ENCODE measurements at places on chromosomes 5 and 9.

DNA sequence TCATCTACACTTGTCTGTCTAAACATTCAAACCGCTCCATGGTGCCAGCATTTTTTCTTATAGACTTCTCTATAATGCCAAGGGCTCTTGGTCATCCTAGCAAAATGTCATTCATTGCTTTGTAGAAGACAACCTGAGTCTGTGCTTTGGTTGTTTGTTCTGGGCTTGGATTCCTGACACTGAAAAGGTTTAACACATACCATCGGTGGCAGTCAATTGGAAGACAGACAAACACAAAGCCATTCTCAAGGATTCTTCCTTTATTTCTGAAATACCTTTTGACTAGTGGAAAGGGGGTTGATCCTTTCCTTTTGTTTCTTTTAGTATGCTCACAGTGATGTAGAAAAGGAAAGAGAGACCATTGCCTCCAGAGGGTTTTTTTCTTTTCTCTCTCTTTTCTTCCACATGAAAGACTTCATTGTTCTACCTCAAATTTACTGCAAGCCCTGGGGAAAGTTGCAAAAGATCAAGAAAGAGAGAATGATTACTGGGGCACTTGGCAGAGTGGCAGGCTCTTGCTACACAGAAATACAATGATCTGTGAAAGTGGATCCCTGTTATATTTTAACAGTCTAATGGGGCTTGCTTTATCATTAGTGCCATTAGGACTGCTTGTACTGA is 66.4 kb upstream of the TMC1 start:
- no peak for DNase-seq

GRCh38 chr5:11609570-11610303 is 294.5 kb downstream of the CTNND2 start:
- no peak for DNase-seq

- DNase-seq, result no peak
Observed at GRCh38 chr5:36613241-36613640, 6.8 kb downstream of the SLC1A3 start.

GRCh38 chr9:110842169-110842568 is 173.6 kb downstream of the MUSK start:
- no peak for DNase-seq

GRCh38 chr9:9574080-9574479 is 1038.7 kb downstream of the PTPRD start:
- DNase-seq, result no peak

GRCh38 chr5:83368835-83369234 is 102.7 kb upstream of the VCAN start:
- DNase-seq, result no peak

DNA sequence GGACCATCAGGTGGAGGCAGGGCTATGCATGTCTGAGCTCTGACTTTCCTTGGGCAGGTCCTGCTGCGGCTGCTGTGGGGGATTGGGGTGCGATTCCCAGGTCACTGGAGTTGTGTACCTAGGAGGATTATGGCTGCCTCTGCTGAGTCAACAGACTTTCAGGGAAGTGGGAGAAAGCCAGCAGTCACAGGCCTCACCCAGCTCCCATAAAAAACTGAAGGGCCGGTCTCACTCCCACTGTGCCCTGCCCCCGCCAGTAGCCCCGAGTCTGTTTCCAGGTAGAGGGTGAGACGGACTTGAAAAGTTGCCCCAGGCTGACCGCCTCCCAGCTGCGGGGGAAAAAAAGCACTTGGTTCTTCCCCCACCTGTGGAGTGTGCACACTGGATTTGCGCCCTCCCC is 76.7 kb downstream of the FAM170A start:
- no peak for DNase-seq

DNA sequence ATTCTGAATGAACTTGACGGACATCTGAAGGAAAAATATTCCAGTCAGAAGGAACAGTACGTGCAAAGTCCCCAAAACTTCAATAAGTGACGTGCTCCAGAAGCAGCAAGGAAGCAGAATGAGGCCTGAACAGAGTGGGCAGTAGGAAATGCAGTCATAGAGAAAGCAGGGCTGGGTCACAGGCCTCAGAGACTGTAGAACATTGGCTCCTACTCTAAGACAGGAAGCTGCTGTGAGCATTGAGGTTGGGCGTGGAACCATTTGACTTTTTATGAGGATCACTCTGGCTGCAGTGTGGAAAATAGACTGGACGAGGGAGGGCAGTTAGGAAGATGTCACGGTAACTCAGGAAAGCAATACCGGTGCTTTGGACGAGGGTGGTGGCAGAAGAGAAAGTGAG is 64.0 kb downstream of the DOCK8 start:
- peak; percentile 55 for DNase-seq

DNA sequence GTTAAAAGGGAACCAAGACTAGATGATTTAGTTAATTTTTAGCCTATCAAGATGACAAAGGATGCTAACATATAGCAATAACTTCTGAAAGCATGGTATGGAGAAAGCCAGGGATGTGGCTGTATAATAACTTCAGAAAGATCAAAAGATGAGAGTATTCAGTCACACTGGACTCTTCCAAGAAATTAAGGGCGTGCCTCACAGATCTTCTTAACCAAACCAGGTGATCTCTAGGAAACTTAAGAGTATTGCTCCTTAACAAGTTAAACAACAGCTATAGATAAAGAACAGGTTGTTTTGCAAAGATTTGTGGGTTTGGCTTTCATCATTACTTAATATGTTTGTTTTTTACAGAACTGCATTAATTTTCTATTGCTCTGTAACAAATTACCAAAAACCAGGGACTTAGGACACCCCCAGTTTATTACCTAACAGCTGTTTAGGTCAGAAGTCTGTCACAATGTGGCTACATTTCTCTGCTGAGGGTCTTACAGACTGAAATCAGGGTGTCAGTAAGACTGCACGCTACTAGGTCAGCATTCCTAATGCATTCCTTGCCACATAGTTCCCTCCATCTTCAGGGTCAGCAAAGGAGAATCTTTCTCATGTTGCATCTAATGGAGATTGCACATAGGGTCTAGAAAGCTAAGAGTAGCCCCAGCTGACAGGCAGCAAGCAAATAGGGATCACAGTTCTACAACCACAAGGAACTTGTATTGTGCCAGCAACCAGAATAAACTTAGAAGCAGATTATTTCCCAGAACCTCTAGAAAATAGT is 113.8 kb downstream of the WDR70 start:
- DNase-seq, result peak; percentile 10

GRCh38 chr5:90696153-90696552 is 137.6 kb downstream of the ADGRV1 start:
- DNase-seq, result no peak

GRCh38 chr5:15959370-15960164 is 220.0 kb downstream of the MARCHF11 start:
- DNase-seq, result no peak

GRCh38 chr5:177453852-177454396 is 7.3 kb downstream of the PRR7 start:
- DNase-seq, result no peak

GRCh38 chr5:89595056-89595455 is 712.1 kb upstream of the MEF2C start:
- DNase-seq, result no peak

- no peak for DNase-seq
Observed at GRCh38 chr9:107566611-107567061, 77.1 kb upstream of the KLF4 start.

GRCh38 chr5:142845402-142845921 is 75.3 kb downstream of the ARHGAP26 start:
- peak; percentile 9 for DNase-seq

GRCh38 chr9:88748566-88749261 is 213.7 kb downstream of the NXNL2 start:
- no peak for DNase-seq

GRCh38 chr5:92505145-92505544 is 1075.9 kb downstream of the NR2F1-AS1 start:
- DNase-seq, result no peak

DNA sequence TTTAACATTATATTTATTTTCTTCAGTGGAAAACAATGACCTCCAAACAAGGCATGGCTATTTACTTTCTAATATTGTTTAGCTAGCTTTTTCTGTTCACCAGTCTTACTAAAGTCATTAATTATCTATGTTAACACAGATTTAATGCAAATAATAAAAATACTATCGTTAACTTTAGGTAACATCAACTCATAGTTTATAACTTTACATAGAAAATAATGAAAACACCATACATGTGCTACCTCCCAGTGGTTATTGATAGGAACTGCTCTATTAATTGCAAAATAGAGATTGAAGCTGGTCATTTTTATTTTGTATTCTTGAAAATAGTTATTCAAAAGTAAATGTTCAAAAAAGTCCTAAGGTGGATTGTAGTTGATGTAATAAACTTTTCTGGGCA is 78.3 kb upstream of the HCN1 start:
- DNase-seq, result no peak

- DNase-seq, result no peak
Observed at GRCh38 chr5:51810592-51810991, 427.3 kb downstream of the ISL1 start.

- DNase-seq, result no peak
Observed at GRCh38 chr5:133679534-133679933, 67.2 kb upstream of the FSTL4 start.

- no peak for DNase-seq
Observed at GRCh38 chr5:19605846-19606407, 382.1 kb downstream of the CDH18 start.

DNA sequence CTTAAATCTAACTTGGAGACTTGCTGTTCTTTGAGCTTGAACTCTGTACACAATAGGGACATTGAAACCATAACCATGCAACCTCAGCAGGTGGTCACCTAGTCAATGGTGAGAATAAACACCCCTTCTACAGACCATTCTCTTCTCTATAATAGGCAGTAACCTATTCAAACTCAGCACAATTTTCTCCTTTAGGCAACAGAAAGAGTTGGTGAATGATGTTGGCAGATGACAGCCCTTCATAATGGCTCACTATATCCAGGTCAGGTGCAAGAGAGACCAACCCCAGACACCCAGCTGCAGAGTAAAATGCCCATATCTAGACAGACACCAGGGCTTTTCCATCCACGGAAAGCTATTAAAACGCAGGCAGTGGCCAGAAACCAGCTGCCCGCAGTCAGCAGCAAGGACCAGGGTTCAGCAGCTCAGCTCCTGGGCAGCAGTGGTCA is 106.7 kb downstream of the SERINC5 start:
- no peak for DNase-seq

DNA sequence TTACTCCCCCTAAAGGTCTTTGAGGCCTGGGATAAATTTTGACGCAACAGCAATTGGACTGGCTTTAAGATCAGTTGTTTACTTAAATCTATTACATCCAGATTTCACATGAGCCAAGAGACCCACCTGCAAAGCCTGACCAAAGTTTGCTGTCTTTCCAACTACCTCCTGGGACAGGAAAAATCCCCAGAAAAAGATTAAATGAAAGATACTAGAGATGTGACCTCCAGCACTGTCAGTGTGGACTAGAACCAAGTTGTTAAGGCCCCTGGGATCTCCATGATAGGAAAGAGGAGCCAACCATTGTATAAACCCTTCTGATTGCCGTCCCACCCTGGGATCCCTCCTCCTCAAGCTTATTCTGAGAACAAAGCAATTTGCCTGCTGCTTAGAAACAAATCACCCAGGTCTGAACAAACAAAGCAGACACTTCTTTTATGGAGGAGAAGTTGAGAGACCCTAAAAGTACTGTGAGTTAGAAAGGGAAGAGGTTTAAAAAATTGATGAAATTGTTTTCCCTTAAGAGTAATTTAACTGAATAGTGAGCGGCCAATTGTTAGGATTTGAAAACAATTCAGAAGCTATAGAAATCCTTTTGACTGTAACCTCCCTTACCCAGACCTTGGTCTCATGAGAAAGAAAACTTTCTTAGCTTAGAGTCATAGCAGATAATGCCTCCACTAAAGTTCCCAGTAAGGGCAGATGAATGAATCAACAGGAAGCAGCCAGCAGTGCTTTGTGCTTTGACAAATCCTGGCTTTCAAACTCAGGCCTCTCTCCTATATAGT is 255.2 kb downstream of the TMEM167A start:
- DNase-seq, result no peak

- DNase-seq, result no peak
Observed at GRCh38 chr5:154287136-154287535, 96.6 kb downstream of the GALNT10 start.

- no peak for DNase-seq
Observed at GRCh38 chr5:109329333-109330237, 80.2 kb downstream of the PJA2 start.

- no peak for DNase-seq
Observed at GRCh38 chr9:128310461-128310860, 11.8 kb downstream of the TRUB2 start.

DNA sequence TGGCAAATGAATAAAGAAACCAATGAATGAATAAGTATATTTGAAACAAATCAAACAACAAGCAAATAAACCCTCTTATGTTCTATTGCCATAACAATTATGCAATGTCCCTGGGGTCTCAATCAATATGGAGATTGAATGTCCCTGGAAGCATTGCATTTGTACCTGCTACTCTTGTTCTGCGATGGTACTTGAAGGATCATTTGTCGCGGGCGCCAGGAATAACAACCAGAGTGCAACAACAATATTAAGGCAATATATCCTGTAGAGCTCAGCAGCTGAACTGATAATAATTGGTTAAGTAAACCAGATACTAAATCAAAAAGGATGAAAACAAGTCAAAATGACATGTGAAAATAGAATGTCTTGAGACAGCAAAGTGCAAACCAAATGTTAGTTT is 1001.9 kb upstream of the NUDT12 start:
- DNase-seq, result no peak

DNA sequence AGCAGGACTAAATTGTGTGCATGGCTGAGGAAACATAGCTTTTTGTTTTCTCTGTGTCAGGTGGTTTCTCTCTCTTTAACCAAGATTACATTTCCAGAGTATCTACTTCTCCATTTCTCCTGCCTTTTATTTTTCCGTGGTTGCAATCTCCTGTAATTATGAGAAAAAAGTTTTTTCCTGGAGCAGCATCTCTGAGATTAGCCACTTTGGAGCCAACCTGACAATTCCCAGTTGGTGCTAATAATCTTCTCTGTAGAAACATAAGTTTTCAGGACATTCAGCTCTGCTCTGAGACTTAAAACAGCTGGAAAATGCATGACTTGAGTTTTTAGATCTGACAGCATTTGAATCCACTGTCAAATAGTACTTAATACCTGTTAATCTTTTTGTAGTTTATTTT is 67.1 kb upstream of the GAS1 start:
- no peak for DNase-seq

DNA sequence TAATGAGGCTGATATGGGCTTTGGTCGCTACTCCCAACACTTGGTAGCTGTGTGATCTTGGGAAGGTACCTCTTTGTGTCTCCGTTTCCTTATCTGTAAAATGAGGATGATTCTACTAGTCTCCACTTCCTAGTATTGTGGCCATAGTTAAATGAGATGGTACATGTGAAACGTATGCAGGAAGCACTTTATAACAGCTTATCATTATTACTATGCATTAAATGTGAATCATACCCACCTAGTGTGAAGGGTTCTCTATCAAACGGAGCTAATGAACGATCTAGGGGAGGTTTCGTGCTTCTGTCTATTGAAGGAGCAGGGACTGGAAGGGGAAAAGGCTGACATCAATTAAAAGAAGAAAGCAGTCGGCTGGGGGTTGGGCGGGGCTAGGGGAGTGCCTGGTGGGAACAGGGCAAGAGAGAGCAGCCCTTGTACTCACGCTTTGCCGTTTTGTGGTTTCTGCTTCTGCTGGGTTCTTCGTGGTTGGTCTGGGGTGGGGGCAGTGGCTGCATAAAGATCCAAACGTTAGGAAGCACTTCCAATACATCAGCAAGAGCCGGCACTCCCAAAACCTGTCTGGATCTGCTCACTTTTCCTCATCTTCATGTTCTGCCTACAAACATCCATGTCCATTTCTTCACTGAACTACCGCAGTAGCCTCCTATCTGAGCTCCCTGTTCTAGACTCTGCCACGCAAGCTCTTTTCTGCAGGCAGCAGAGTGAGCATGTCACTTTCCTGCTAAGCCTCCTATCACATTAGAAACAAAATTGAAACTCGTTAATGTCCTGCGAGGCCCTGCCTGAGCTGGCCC is 30.8 kb downstream of the LCP2 start:
- DNase-seq, result peak; percentile 56

Measured in CD4-positive, alpha-beta T cell treated with Interleukin-15 for 4 hours (primary cell).